Skeletal muscle cell (primary cell): ENCODE measurements at places on chromosomes 12 and 14.

DNA sequence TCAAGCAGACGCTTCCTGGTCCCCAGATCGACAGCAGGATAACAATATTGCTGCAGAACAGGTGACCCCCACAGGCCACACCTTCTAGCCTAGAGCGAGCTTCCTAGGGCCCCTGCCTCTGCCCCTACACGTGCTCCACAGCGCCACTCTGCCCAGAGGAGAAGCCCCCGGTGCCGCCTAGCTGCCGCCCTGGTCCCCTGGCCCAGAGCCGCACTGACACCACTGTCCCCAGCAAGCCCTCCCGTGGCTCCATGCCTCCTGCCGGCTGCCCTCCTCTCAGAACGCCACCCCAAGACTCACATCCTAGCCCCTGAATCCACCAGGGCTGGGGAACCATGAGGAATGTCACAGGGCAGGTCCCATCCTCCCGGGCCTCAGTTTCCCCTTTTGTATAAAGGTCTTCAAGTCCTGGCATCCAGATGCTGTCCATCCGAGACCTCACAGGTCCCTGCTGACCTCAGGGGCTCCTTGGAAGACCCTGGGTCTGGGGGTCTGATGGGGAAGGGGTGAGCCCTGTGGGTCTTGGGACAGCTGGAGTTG, 31.0 kb downstream of the JAG2 start:
- no peak for DNase-seq

- DNase-seq: no peak
These were observed 65.4 kb downstream of the PPFIBP1 start for GRCh38 chr12:27589419-27589818.

GRCh38 chr12:77214136-77214535, 148.8 kb upstream of the E2F7 start:
- no peak for DNase-seq

DNA sequence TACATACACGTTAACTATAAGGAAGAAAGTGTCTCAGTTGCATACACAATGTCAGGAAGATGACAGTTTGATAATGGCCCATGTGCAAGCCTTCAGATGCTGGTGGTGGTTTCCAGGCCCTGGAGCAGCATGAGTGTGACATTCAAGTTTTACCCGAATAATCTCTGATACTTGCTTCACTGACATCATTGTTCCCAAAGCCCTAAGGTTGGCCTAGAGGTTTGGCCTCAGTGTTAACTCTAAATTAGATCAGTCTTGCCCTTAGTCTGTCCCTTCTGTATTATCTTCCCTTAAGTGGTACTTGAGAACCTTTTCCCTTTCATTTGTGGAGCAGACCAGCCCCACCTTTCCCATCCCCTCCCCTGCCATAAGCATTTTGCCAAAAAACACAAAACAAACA, 24.0 kb upstream of the PDE1B start:
- DNase-seq: no peak

- no peak for DNase-seq
These were observed 411.0 kb downstream of the LRIG3 start for GRCh38 chr12:58509116-58509885.

GRCh38 chr14:92726135-92726932, 22.1 kb downstream of the LGMN start:
- DNase-seq: no peak

DNA sequence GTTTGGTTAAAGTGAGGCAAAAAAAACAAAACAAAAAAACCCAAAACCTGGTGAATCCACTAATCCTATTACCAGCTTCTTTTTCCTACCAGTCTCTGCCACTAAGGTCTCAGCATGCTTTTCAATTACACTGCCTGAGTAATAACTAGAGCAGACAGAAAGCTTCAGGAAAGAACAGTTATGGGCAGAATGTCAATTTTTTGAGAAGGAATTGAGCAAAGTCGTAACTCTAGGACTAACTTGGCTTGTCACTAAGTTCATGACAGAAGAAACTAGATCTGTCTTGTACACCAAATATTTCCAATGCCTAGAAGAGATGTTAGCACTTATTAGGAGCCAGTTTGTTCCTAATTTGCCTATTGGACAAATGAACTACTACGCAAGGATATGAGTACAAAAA, 148.8 kb upstream of the CNOT2 start:
- no peak for DNase-seq

- DNase-seq: no peak
These were observed 152.2 kb downstream of the BTG1 start for GRCh38 chr12:91993287-91994017.

DNA sequence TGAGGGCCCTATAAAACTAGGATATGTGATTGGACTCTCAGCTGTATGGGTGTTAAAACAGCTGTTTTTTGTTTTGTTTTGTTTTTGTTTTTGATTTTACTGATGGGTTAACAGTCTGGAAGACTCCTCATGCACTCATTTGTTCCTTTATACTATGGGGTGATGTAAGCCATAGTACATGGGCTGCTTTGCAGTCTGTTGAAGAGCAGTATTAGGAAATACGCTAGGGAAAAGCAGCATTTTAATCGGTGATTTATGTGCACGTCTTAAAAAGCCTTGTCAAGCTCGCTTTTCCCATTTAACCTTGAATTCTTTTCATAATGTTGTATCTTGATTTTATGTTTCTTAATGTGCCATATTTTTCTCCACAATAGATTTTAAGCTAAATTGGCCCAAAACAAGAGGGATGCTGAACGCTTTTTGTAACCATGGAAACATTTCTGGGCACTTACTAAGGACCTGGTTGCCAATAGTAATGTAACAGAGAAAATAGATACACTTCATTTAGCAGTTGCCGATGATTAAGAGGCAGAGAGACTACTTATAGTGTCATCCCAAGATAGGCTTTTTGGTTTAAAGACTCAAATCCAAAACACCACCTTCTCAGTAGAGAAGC, 244.0 kb downstream of the SNAPC1 start:
- DNase-seq: no peak
